Regular cardiac myocyte (primary cell): ENCODE measurements at places on chromosomes 3 and 15. TPM values are rescaled to one million over a fixed set of nuclear protein-coding genes. Genes with fewer than 3 reads are reported as not detected.

Gene C3orf49
- total RNA-seq = not detected in 2 replicates

Gene CASR
- under 0.01 TPM in 1 of 2 replicates, not detected in the other for total RNA-seq

Gene UBXN7
- 14.4 and 18.6 TPM in 2 replicates for total RNA-seq

Gene CPA3
- not detected in 2 replicates for total RNA-seq

Gene HRG
- not detected in 2 replicates for total RNA-seq

Gene A4GNT
- total RNA-seq = not detected in 2 replicates
